Bronchial epithelial cell (primary cell): ENCODE measurements at places on chromosomes 3 and 15. TPM values are rescaled to one million over a fixed set of nuclear protein-coding genes. Genes with fewer than 3 reads are reported as not detected.

Gene NCEH1
- 3.8 and 5.3 TPM in 2 replicates for total RNA-seq

Gene ITIH4
- total RNA-seq: 0.26 and 1.8 TPM in 2 replicates

Gene SNX33
- 15.0 and 19.8 TPM in 2 replicates for total RNA-seq

Gene MASP1
- total RNA-seq: 0.13 and 3.9 TPM in 2 replicates

Gene DCLK3
- not detected in 2 replicates for total RNA-seq

Gene CYP19A1
- not detected in 2 replicates for total RNA-seq

Gene CFAP91
- total RNA-seq: not detected in 2 replicates

Gene TTC21A
- 1.1 and 1.8 TPM in 2 replicates for total RNA-seq

Gene LTF
- under 0.01 TPM in 1 of 2 replicates, not detected in the other for total RNA-seq

Gene CAND2
- 0.77 and 1.3 TPM in 2 replicates for total RNA-seq

Gene TM4SF4
- total RNA-seq: not detected in 2 replicates

Gene SPINK8
- not detected in 2 replicates for total RNA-seq

Gene EFHB
- total RNA-seq: 0.13 and 0.26 TPM in 2 replicates

Gene RNF123
- 17.6 and 21.5 TPM in 2 replicates for total RNA-seq

Gene CCR8
- not detected in 2 replicates for total RNA-seq

Gene CCDC39
- total RNA-seq: not detected in 2 replicates

Gene LNP1
- 0.51 and 1.1 TPM in 2 replicates for total RNA-seq

Gene SPSB4
- total RNA-seq: 0.26 and 0.38 TPM in 2 replicates

Gene NEK10
- 1.0 and 1.1 TPM in 2 replicates for total RNA-seq

Gene ACAD11
- total RNA-seq: 27.4 and 39.3 TPM in 2 replicates

Gene DAPK2
- total RNA-seq: 0.53 and 3.3 TPM in 2 replicates

Gene SLC9C1
- total RNA-seq: not detected in 2 replicates

Gene SPRED1
- 15.6 and 16.3 TPM in 2 replicates for total RNA-seq

Gene KLHL40
- not detected in 2 replicates for total RNA-seq

Gene IQCF5
- 0.53 TPM in 1 of 2 replicates, not detected in the other for total RNA-seq

Gene CSPG4
- total RNA-seq: 0.79 and 6.3 TPM in 2 replicates

Gene ATP8B4
- 0.26 and 1.1 TPM in 2 replicates for total RNA-seq

Gene GUCA1C
- total RNA-seq: not detected in 2 replicates
